Effector memory CD4-positive, alpha-beta T cell (primary cell): ENCODE measurements at places on chromosomes 2 and 18.

GRCh38 chr2:137321566-137321965, 556.2 kb downstream of the THSD7B start:
- DNase-seq, result no peak

DNA sequence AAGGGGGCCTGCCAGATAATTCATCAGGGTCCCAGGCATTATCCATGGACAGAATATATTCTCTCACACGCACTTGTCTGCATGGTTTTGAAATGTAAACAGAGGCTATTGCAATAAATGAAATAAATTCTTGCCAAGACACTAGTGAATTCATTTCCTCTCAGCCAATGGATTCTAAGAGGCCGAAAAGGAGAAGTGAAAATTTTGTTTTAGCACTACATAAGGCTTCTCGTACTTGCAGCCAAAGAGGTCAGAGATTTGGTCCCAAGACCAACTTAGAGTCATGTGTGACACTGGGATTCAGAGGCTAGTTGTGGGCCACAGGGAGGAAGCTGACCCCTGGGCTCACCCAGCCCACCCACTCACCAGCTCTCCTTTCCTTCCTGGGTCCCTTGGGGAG, 184.1 kb upstream of the GLI2 start:
- no peak for DNase-seq

DNA sequence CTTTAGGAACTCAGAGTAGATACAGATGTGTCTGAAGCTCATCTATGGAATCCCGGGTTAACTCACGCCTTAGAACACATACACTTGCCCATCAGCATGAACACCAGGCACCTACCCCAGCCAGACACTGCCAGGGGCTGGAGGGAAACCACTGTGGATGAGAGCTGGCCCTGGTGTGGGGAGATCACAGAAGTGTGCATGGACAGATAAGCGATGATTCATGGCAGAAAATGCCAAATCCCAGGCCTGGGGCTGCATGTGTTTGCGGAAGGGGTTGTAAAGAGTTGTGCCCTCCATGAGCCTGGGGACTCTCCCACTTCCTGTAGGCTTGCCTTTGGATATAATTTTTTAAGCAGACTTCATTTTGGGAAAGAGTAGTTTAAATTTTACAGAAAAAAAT, 193.4 kb downstream of the FHOD3 start:
- no peak for DNase-seq

DNA sequence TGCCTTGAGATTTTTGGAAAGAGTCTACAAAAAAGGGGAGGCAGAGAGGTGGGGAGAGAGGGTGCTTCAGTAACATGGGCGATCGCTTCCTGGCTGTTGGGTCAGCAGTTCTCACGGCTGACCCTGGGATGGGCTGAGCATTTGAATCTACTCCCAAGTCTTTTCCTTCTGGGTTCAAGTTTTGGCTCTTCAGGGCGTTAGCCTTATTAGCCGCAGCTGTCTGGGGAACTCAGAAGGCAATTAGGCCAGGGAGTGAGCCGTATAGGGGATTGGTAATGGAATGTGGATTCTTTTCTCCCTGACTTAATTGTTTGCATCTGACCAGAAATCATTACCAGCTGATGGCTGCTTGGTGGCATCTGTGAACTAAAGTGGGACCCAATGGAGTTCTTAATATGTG, 250.5 kb upstream of the SKOR2 start:
- no peak for DNase-seq

DNA sequence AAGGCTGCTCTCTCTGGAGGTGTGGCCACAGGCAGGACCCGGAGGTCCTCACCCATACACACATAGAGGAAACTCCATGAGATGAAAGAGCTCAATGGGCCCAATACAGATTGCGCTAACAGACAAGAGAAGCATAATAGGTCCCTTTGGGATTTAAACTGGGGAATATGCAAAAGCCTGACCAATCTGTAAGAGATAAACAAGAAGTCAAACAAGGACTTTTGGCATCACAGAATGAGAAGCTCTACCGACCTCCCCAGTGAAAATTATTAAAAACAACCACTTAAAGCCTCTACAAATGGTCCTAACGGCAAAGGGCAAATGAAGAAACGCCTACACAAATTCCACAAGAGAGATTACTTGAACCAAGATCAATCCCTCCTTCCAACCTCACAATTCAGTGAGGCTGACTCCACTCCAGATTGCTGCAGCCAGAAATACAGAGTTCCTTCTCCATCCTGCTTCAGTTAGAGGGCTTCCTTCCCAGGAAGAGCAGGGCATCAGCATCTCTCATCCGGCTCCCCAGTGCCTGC, 10.8 kb downstream of the IWS1 start:
- no peak for DNase-seq

- no peak for DNase-seq
Measured at GRCh38 chr2:20933714-20934113, 110.2 kb downstream of the APOB start.

DNA sequence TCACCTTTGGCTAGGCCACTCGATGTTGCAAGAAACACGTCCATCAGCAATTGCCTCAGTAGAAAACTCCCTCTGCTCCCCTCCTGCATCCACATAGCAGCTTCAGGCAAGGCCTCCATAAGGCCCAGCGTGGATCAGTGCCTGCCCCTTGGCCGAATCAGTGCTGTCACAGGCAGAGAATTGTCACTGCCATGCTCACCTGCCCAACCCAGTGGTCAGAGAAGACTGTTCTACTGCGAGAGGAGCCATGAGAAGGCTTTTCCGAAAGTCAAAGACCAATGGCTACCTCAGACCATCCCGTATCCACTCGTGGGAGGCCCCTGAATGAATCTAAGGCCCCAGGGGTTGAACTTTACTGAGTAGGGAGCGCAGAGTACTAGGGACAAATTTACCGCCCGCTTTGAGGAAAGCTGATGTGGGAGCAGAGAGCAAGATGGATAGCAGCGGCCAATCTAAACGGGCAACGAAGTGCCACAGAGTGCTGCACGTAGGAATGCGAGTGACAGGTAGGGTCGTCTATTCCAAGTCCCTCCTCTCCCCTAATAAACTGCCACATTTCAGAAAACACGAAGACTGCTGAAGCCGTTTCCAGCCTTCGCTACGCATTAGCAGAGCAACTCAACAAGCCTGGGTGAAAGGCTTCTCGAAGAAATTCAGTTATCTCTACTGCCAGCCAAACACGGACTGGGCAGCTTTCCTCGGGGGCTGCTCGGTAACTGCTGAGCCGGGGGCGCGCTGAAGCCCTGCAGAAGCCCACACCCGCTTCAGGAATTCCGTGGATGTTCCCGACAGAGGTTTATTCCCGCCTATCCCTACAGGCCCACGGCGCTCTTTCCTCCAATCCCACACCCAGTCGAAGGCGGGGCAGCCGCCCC, 968 bp upstream of the RALBP1 start:
- DNase-seq, result no peak
